ENCODE measurements at places on chromosomes 4 and X.

DNA sequence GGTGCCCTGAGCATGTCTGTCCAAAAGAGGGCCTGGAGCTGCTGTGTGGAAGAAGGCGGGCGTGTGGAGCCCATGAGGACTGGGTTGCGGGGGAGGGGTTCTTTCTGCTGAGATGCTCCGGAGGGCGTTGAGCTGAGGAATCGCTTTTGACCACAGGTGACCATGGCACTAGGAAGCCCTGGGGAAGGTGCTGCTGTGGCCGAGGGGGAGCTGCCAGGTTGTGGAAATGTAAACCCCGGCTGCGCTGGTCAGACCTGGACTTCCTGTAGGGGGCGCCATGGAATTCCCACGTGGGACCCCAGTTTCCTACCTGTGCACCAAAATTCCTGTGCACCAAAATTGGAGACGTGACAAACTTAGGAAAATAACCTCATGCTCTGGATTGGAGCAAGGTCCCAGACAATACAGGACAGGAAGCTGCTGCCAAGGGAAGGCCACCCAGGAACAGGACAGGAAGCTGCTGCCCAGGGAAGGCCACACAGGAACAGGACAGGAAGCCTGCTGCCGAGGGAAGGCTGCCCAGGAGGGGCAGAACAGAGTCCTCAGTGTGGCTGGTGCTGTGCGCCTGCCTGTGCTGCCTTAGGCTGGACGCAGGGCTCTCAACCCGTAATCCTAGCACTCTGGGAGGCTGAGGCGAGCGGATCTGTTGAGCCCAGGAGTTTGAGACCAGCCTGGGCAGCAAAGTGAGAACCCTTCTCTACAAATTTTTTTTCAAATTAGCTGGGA lies 28.4 kb upstream of the UVSSA start:
- DNase-seq = no peak

DNA sequence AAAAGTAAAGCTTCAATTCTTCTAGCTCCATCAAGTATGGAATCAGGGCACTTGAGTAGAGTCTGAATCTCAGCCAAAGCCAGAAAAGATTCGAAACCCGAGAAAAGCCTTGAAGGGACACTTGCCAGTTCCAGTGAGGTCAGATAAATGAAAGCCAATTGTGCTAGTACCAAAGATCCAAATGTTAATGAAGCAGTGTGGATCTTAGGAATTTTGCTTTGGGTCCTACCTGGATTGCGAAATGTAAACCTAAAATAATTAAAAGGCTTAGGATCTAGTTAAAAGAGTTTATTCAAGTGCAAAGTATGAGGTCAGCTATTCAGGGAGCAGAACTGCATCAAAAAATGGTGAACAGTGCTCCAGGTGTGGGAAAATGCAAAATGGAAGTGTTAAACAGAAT lies 552.6 kb downstream of the NAP1L3 start:
- DNase-seq = no peak

- DNase-seq = no peak
These were observed 501.8 kb upstream of the GALNT7 start for GRCh38 chr4:172666711-172667368.

- no peak for DNase-seq
These were observed 88.2 kb upstream of the TECRL start for GRCh38 chr4:64497491-64497890.
